ENCODE measurements at places on chromosomes 6 and 20.

- no peak for DNase-seq
Observed at GRCh38 chr6:134420614-134421181, 102.8 kb upstream of the SGK1 start.

DNA sequence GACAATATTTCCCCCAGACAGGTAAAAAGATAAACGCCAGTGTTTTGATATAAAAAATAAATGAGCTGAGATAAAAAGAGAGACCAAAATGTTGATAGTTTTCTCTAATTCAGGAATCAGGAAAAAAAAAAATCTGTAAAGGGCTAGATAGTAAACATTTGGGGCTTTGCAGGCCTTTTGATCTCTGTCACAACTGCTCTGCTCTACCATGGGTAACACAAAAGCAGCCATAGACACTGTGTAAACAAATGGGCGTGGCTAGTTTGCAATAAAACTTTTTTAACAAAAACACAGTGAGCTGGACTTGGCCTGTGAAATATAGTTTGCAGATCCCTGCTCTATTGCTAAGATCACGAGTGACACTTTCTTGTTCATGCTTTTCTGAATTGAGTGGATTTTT is 219.1 kb upstream of the STXBP5 start:
- DNase-seq, result no peak

DNA sequence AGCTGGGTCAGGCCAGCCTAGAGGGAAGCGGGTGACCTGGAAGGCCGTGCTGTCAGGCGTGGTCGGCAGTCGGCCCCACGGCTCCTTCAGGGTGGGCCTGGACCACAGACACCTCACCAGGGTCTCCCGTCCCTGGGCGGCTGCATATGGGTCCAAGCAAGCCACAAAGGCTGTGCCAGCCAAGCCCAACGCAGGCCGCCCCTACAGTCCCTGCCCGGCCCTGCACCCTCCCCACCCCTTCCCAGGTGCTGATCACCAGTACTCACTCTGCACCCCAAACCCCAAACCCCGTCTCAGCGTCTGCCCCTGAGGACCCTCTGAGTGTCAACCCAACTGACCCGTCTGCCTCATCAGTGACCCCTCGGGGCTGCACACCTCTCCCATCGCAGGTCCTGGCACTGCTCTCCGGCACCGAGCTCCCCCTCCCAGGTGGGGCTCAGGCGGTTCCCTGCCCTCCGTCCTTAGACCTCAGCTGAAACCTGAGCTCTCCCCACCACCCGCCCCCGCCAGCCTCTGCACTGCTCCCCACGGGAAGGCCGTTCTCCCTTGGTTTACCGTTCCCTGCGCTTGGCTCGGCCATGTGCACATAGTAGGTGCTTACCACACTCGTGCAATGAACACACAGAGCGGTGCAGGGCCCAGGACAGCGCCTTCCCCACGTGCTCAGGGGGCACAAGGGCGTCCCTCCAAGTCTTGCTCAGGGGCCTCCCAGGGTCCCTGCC is 1.5 kb upstream of the PPDPF start:
- DNase-seq, result no peak

DNA sequence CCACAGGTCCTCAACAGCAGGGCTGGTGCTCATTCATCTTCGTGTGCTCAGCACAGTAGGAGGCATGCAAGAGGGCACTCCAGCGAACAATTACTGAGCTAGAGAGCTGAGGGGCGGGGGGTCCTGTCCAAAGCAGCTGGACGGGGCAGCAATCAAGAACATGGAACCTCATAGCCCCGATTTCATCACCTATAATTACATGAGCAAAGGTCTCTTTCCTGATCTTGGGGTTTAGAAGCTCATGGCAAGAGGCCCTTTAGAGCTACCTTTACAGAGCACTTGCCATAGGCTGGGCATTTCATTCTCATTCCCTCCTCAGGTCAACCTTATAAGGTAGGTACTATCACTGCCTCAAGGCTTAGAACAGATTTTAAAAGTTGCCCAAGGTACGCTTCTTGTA is 10.4 kb downstream of the MOCS1 start:
- no peak for DNase-seq

- peak; percentile 15 for DNase-seq
Observed at GRCh38 chr6:130020907-130021629, 2.7 kb downstream of the L3MBTL3 start.

GRCh38 chr6:161458201-161458951 is 184.5 kb upstream of the AGPAT4 start:
- DNase-seq, result peak; percentile 43

GRCh38 chr20:63162206-63162795 is 53.6 kb downstream of the YTHDF1 start:
- no peak for DNase-seq

DNA sequence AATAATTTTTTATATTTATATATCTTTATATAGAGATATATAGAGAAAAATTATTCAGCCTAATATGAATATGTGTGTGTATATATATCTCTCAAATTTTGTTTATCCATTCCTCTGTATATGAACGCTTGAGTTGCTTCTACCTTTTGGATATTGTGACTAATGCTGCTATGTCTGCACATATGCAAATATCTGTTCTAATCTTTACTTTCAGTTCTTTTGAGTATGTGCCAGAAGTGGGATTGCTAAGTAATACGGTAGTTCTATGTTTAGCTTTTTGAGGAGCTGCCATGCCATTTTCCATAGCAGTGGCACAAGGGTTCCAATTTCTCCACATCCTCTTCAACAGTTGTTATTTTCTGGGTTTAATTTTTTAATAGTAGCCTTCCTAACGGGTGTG is 72.8 kb upstream of the CEP85L start:
- no peak for DNase-seq

DNA sequence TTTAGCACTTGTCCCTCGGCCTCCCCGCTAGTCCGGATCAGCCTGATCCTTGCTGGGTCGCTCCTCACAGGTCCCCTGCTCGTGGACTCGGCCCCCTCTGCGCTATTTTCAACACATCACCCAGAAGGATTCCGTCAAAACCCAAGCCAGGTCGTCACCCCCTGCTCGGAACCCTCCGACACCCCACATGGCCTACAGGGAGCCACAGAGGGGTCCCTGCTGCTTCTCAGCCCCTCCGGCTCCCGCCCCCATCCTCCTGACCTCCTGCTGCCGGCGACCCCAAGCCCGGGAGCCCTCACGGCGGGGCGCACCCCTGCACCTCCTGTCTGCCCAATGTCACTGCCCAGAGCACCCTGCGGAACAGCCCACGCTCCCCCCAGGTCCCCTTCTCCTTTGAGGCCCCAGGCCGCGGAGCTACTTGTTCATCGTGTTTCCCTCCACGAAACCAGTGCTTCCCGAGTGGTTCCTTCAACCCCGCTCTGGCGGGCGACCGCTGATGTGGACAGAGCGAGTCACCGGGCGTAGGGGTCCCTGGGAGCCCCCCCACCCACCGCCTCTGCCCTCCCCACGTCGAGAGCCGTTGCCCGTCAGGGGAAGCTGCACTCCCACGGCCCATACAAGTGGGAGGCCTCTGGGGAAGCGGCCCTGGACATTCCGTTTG is 638 bp upstream of the MYL9 start:
- no peak for DNase-seq

- DNase-seq, result no peak
Observed at GRCh38 chr20:17972121-17972520, 3.3 kb downstream of the MGME1 start.

DNA sequence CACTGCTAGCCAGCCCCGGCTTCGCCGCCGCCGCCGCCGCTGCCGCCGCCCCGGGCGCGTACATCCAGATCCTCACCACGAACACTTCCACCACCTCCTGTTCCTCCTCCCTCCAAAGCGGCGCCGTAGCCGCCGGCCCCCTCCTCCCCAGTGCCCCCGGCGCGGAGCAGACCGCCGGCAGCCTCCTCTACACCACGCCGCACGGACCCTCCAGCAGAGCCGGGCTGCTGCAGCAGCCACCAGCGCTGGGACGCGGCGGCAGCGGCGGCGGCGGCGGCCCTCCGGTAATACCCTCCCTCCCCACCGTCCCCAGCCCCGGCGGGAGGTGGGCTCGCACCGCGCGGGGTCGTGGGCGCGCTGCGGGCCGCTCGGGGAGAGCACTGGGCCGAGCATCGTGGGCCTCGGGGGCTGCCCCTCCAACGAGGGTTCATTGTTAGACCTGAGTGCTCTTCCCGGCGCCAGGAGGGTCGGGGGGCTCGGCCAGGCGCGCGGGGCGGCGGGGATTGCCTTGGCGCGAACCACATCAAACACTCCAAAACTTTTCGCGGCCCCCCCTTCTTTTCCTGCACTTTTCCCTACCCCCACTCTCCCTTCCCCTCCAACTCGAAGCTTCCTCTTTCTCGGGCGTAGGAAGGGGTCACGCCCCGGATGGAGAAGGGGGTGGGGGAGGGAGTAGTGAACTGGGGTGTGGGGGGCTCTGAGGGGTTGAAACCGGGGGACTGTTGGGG is 827 bp downstream of the E2F3 start:
- no peak for DNase-seq

- DNase-seq, result no peak
Observed at GRCh38 chr20:11861479-11861878, 56.2 kb upstream of the BTBD3 start.

DNA sequence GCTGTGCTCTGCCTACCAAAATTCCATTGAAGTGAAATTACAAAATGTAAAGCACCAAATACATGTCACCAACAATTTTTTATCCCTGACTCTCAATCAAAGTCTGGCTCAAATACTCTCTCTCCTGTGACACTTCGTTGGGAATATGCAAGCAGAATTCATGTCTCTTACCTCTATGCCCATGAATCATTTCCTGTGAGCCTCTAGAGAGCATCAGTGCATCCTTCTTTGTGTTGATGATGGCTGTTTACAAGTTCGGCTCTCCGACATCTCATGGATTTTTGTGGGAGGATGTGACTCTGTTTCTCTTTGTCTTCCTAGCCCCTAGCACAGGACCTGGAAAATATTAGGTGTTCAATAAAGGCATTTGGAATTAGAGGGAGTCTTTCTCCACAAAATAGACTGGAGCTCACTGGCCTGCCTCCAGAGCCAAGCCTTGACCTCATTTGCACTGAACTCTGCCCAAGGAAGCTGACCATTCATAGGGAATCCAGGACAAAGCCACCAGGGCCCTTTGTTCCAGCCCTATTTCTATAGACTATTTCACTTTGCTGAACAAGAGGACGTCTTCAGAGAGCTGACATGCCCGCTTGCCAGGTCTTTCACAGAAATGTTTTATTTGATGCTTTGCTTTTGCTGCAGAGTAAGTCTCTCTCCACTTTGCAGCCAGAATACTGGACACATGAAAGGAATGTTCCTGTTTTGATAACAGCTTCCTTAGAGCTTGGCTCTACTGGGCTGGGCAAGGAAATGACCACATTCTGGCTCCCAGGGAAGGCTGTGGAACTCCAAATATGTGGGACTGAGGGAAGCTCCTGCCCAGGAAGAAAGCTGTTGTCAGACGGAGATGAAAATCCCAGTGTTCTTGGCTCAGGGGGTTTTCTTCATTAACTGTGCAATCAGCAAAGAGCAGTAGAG is 194.5 kb upstream of the CDYL start:
- no peak for DNase-seq

DNA sequence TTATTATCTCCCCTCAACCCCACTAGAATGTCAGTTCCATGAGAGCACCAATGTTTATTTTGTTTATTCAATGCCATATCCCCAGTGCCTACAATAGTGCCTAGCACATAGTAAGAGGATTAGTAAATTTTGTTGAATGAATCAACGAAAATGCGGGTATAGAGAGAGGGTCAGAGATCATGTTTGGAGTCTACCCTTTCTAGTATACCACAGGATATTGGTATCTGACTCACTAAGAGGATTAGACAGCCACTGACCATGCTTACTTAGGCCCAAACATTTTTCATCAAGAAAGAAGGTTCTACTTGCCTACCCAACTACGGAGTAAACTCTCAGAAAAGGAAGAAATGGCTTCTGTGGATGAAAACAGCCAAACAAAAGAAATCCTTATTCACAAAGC is 356.8 kb downstream of the BTBD9 start:
- no peak for DNase-seq

All from NCI-H1417 treated with DMSO at 0.1 percent for 48 hours (cell line).